ENCODE measurements at places on chromosomes 7 and 10. TPM values are rescaled to one million over a fixed set of nuclear protein-coding genes. Genes with fewer than 3 reads are reported as not detected.

The ZNF107 gene
- polyA plus RNA-seq: 2.5 TPM

The PRPS1L1 gene
- not detected for polyA plus RNA-seq

- DNase-seq: peak; percentile 26
Measured at GRCh38 chr10:101609481-101609880, 21.4 kb downstream of the DPCD start.

DNA sequence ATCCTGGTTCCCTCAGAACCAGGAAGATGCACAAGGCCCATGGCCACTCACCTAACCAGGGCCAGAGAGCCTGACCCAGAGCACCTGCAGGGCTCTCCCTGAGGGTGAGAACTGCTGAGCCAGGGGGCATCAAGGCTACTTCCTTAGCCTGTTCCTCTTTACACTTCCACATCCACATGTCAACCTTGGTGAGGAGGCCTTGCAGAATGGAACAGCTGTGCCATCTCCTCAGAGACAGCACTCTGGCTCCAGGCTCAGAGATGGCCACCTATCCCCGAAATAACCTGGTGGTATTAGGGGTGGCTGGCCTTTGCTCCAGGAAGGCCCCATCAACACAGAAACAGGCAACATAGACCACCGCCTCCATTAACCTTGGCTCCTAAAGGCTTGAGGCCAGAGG, 473.0 kb downstream of the RPS24 start:
- DNase-seq: no peak

- DNase-seq: no peak
Measured at GRCh38 chr7:138184191-138184590, 107.9 kb downstream of the AKR1D1 start.
